ENCODE measurements at places on chromosomes 1 and 21. TPM values are rescaled to one million over a fixed set of nuclear protein-coding genes. Genes with fewer than 3 reads are reported as not detected.
A peak's percentile ranks its signal among the peaks of the same experiment; 100 is the strongest.

DNA sequence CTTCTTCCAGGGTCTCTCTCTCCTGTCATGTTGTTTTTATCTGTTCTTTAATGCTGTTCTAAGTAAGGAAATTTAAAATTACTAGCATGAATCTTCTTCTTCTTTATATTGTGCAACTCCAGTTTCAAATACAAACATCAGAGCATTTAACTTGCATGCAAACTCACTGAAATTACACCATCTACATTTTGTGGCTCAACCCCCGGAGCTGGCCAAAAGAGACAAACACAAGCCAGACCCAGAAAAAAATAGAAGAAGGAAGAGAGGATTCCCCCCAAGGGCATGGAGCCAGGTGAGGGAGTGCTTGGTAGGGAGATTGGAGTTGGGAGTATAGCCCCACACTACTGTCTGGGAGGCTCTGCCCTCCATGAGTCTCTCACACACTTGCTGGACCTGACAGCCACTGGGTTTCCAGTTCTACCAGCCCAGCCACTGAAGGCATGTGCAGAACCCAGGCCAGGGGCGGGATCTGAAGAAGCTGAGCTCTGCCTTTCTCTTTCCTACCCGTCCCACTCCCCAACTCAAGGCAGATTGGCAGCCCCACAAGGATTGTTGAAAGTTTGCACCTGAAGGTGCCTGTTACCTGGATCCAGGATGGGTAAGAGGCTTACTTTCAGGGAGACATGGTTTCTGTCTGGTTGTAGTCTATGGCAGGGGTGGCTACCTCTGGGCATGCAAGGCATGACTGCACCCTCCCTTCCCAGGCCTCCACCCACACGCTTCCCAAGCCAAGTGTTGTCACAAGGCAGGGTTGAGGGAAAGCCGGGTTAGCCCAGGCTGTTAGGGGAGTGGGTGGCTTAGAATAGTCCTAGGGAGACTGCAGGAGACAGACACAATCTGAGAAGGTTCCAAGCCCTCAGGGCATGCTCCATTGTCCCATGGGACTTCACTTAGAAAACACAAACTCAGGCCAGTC, 297.2 kb downstream of the TGFB2 start:
- DNase-seq, result no peak

DNA sequence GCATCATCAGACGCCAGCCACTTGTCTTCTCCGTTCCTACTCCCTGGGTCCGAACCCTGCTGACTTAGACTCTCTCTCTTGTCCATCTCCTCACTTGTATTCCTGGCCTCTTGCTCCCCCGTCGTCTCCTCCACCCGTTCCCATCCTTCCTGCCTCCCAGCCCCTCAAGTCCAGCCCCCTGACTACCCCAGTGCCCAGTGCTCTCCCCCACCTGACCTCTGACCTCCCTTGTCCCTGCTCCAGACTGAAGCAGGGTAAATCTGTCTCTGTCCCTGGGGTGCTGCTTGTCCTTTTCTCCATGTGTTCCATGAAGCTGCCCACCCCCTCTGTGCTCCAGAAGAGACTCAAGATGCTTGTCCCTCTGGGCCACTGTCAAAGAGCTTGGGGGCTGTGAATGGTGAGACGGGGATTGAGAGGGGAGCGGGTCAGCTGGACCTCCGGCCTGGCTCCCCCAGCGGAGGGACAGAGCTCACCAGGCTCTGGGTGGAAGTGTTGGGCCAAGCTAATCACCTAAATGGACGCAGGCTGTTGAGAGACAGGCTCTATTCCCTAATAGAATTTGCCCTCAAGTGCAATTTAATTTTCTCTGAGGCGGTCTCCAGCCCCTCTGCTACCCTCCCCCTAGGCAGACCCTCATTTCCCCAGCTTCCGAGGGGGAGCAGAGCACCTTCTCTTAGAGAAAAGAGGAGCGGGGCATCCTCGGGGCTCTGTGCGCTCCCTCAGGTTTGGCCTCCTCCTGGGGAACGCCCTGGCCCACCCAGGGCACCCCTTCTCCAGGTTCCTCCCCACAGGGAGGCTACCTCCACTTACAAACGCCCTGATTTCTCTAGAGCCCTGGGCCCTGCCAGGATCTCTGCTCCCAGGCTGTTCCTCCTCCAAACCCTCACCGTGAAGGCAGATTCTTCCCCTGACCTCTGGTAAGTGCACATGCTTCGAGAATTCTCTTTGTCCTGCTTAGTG, 11.0 kb upstream of the LHX4 start:
- no peak for DNase-seq

GRCh38 chr1:44721485-44722361, 9.2 kb downstream of the RNU5D-1 start:
- peak; percentile 97 for DNase-seq

DNA sequence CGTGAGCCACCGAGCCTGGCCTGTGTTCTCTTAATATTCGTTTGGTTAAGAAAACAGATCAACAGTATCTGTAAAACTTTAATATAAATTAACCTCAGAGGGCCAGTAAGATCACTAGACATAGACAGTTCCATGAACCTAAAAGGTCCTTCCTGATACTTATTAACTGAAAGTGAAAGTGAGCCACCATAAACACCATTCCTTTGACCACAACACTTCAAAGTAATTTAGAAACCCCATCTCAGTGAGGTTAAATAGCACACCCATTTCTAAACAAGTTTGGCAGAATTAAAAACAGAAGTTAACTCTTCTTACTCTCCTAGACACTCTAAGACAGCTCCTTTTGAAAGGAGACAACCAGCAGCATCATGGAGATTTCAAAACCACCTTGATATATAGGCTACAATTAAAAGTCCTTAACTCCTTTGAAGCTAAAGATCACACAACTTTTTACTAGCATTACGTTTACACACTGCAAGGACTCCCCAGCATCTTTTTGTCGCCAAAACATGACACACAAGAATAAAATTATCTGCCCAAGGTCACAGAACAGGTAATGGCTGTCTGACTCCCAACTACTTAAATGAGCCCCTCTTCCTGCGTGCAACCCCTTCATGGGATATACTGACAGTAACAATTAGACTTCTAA, 2.2 kb downstream of the RNF19B start:
- peak; percentile 60 for DNase-seq

HEYL gene
- not detected for total RNA-seq

DNA sequence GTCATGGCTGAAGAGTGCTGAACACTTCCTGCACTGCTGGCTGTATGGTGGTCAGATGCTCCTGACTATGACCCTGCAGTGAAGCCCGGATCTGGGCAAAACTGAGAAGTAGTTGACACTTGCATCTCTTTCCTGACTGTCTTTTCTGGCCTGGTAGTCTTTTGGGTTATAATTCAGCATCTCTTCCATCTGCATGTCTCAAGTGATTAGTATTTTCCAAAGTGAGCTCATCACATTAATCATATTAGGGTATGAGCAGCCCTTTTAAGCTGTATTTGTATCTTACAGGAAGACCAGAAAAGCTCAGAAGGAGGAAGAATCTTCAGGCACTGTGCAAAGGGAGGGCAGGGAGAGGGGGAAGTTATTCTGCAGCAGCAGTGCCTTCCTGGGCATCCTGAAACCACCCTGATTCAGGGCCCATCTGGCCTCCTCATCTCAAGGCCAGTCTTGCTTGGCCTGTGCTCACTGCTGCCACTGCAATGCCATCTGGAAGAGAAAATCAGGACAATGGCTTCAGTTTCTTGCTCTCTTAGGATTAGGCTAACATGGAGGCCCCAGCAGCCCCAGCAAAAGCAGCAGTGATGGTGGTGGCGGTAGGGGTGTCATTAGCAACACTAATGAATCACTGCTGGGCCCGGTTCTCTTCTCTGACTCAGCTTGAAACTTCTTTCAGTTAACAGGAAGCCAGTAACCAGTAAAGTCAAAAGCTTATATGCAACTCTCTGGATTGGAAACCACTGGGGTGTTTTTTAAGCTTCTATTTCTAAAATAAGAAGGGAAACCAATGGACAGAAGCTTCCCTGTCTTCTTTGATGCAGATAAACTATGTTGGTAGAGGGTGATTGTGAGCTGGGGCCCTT, 63.3 kb upstream of the WDR26 start:
- no peak for DNase-seq

KDF1 gene
- total RNA-seq, result 0.14 TPM

HSD3B2 gene
- total RNA-seq, result not detected

GRCh38 chr1:50427818-50428779, 4.9 kb upstream of the DMRTA2 start:
- no peak for DNase-seq

GRCh38 chr1:246577720-246578106, 11.5 kb downstream of the CNST start:
- DNase-seq, result no peak

DNA sequence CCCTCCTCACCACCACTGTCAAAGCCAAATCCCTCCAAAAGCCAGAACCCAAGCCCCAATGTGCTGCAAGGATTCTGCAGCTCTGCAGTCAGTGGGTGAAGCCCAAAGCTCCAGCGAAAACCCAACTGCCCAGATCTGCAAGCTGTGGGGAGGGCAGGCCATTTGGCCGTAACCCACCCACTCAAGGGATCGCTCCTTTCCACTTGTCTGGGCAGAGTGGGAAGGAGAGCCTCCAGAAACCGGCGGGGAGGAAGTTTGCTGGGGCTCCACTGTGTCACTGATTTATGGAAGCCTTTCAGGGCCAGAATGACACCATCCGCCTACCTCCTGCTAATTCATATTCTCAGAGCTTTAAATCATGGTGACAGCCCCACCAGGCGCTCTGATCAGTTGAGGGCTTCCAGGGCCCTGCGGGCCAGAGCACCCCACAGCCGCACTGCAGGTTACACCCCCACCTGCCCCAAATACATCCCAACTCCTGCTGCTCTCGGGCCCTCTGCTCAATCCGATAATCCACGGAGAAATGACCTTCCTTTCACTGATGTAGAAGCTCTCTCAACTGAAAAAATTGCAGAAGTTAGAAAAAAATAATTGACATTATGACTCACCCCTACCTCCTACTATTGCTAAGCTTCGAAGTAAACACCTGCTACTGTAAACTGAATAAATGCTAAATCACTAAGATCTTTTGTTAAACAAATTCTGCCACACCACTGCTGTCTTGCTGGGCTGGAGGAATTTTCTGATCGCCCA, 40.6 kb upstream of the RAB4A start:
- no peak for DNase-seq

- DNase-seq, result no peak
These were observed 35.7 kb upstream of the FAM78B start for GRCh38 chr1:166202546-166202945.

GRCh38 chr1:157151073-157151472, 12.9 kb upstream of the ETV3 start:
- no peak for DNase-seq

- DNase-seq, result no peak
These were observed 148.5 kb upstream of the EDN2 start for GRCh38 chr1:41632781-41633575.

- DNase-seq, result no peak
These were observed 173.0 kb upstream of the AJAP1 start for GRCh38 chr1:4481451-4481850.

ITLN2 gene
- not detected for total RNA-seq

GRCh38 chr1:33818071-33818470, 45.8 kb upstream of the HMGB4 start:
- no peak for DNase-seq

GRCh38 chr1:58768971-58769808, 14.7 kb downstream of the JUN start:
- DNase-seq, result no peak

DNA sequence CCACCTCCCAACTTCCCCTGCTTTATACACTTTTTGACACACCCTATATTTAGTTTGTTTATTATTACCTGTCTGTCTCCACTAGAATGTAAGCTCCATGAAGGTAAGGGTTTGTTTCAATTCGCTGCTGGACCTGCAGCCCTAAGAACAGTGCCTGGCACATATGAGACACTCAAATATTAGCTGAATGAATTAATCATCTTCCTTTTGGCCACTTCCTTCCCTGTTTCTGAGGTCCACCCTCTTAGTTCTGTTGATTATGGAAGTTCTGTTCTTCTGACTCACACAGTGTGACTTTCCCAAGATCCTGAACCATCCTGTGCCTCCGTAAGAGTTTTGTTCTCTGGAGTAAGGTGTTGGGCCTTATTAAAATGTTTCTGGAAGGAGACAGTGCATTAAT, 40.4 kb upstream of the GJA5 start:
- no peak for DNase-seq

LCE3D gene
- not detected for total RNA-seq

DNA sequence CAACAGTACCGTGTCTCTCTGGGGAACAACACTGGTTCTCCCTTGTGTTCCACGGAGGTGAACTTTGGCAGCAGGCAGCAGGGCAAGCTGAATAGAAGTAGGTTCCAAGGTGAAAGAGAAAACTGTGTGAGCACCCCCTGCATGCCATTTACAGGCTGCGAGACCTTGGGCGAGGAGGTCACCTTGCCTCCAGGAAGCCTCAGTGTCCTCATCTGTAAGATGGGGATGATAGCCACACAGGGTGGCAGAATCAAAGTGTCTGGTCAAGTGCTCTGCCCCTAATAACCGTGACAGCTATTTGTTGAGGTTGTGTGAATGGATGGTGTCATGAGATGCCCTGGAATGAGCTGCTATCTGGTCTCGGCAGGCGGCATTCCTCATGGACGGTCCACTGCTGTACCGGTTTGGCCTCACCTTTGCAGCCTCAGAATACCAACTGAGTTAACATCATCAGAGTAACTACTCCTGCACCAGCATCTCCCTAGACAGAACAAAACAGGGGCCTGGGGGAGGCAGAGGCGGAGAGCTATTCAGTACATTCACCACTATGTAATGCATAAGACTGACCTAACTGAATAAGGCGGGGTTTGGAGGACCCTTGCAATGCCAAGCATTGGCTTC, 7.4 kb upstream of the KLHDC7A start:
- DNase-seq, result no peak

- DNase-seq, result no peak
These were observed 5.0 kb downstream of the NGF start for GRCh38 chr1:115332813-115333608.

AVPR1B gene
- total RNA-seq, result not detected

DNA sequence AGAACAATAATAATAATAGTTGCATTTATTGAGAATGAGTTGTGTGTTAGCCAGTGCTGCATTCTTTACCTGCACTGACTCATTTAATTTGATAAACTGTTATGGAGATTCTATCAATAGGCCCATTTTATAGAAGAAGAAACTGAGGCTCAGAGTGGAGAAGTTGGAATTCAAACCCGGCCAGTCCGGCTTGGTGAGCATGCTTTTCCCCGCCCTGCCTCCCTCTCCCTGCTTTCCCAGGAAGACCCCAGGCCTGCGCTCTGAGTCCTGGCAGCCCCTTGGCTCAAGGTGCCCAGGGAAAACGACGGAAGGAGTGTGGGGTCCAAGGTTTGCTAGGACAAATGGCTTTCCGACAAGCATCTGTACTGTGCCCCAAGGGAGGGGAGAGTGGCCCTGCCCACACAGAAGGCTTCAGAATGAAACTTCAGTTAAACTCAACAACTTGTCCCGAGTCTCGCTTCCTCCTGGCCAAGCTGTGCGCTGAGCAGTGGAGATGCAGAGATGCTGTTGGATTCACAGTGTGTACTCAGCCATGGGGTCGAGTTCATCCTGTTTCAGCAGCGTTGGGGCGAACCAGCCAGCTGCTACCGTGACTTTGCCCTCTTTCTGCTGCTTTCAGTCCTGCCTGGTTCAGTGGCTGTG, 23.3 kb upstream of the PADI6 start:
- DNase-seq, result no peak

TMEM51 gene
- total RNA-seq, result not detected

GRCh38 chr1:30758785-30759380, 1.3 kb upstream of the LAPTM5 start:
- peak; percentile 76 for DNase-seq

GBP4 gene
- total RNA-seq, result not detected
